ENCODE measurements at places on chromosomes 7 and 10. TPM values are rescaled to one million over a fixed set of nuclear protein-coding genes. Genes with fewer than 3 reads are reported as not detected.
A peak's percentile ranks its signal among the peaks of the same experiment; 100 is the strongest.

GRCh38 chr7:31067491-31067890, 15.4 kb downstream of the ADCYAP1R1 start:
- no peaks in the 10 kb centered on the region for H3K36me3 ChIP-seq
- no peak for DNase-seq
- no peak overlapping the region for H3K27ac ChIP-seq

DNA sequence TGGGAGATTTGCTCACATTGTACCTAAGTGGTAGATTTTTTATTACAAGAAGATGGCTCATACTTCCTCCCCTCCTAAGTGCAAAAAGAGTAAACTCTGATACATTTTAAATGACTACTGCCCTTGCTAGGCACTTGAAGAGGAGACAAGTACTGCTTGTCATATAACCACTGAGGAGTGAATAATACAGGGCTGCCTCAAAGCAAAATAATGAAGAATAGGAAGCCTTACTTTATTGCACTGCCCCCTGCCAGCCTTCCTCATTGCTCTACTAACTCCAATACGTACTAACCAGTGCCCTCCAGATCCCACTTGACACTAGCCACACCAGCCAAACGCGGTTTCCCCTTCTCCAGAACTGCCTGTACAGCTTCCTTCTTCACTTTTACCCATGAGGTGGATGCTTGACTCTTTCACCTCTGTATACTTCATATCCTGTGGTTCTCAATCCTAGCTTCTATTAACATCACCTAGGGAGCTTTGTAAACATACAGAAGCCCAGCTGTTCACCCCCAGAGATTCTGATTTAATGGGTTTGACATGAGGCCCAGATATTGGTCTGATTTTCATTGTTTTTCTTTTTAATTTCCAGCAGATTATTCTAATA, 11.7 kb upstream of the MTERF1 start:
- H3K36me3 ChIP-seq = peaks cover 3% of the 10 kb centered on the region
- no peak overlapping the region for H3K4me3 ChIP-seq
- H3K27me3 ChIP-seq = peaks cover 10% of the 10 kb centered on the region

GRCh38 chr10:72275351-72276012, 1.8 kb downstream of the DDIT4 start:
- peaks cover 41% of the 10 kb centered on the region for H3K36me3 ChIP-seq
- H3K4me1 ChIP-seq = peaks cover 46% of the 10 kb centered on the region
- H3K4me3 ChIP-seq = peak overlapping the region; percentile 99

- no peak overlapping the region for H3K27ac ChIP-seq
- peaks cover 1% of the 10 kb centered on the region for H3K4me1 ChIP-seq
- DNase-seq = no peak
- H3K27me3 ChIP-seq = peaks cover 4% of the 10 kb centered on the region
- H3K36me3 ChIP-seq = no peaks in the 10 kb centered on the region
Observed at GRCh38 chr7:144869082-144869481, 33.2 kb upstream of the TPK1 start.

DNA sequence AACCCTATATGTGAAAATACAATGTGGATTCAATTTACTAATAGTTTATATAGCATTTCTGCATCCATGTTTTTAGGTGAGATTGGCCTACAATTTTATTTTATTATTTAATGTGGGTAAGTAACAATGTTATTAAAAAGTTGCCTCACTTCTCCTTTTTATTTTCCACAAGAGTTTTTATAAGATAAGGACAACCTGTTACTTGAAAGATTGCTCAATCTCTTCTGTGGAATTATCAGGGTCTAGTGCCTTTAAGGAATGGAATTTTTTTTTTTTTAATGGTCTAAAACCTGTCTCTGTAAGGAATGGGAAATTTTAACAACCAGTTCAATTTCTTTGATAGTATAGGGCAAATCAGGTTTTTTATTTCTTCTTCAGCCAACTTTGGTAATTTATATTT, 53.9 kb upstream of the RAB18 start:
- no peaks in the 10 kb centered on the region for H3K36me3 ChIP-seq
- no peak for DNase-seq
- no peak overlapping the region for H3K4me3 ChIP-seq
- H3K4me1 ChIP-seq = peaks cover 4% of the 10 kb centered on the region
- no peak overlapping the region for H3K27ac ChIP-seq

DNA sequence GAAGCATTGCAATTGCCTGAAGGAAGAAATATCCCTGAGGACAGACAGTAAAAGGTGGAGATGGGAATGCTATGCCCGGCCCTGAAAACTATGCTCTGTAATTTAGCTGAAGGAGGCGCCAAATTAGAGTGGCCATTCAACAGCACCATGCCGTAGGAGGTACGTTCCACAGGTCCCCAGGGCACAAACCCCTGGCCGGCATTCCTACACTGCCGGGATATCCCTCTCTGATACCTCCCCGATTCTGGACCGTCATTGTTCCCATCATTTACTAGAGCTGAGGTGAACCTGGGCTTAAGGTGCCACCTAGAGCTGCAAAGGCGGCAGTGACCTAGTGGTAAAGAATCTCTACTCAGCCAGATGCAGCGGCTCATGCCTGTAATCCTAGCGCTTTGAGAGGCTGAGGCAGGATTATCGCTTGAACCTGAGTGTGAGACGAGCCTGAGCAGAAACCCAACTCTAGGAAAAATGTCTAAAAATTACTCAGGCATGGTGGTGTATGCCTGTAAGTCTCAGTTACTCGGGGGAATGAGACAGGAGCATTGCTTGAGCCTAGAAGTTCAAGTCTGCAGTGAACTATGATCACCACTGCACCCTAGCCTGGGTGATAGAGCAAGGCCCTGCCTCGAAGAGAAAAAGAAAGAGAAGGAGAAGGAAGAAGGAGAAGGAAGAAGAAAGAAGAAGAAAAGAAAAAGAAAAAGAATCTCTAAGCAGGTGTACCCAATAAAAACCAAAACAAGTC, 53.0 kb upstream of the TNKS2 start:
- no peak overlapping the region for H3K4me3 ChIP-seq
- no peak for DNase-seq

GRCh38 chr7:12623885-12624498, 53.5 kb downstream of the SCIN start:
- no peak for DNase-seq
- no peak overlapping the region for H3K27ac ChIP-seq
- no peak overlapping the region for H3K4me3 ChIP-seq
- peaks cover 6% of the 10 kb centered on the region for H3K4me1 ChIP-seq

DNA sequence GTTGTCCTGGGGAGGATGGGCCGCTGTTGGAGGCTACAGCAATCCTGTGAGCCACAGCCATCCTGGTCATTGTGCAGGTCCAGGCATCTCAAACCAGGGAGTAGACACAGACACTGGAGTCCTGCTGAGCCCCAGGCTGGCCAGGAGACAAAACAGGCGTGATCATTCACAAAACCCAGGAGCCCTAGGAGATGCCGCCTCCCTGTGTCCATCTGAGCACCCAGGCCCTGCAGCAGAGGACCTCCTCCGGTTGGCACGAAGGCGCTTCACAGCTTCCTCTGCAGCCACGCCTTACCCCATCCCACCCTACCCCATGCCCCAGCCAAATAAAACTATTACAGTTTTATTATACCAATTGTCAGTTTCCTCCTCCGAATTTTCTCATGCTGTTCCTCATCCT, 183.6 kb downstream of the PLXNA4 start:
- no peaks in the 10 kb centered on the region for H3K36me3 ChIP-seq
- H3K27ac ChIP-seq = no peak overlapping the region
- no peak for DNase-seq
- H3K4me3 ChIP-seq = no peak overlapping the region
- no peaks in the 10 kb centered on the region for H3K4me1 ChIP-seq

- peaks cover 14% of the 10 kb centered on the region for H3K4me1 ChIP-seq
- H3K27me3 ChIP-seq = peaks cover 11% of the 10 kb centered on the region
- peak overlapping the region; percentile 90 for H3K27ac ChIP-seq
- no peak overlapping the region for H3K4me3 ChIP-seq
- H3K36me3 ChIP-seq = peaks cover 8% of the 10 kb centered on the region
Observed at GRCh38 chr7:157932498-157933218, 595.9 kb downstream of the DNAJB6 start.

- no peak overlapping the region for H3K4me3 ChIP-seq
- H3K27me3 ChIP-seq = no peaks in the 10 kb centered on the region
- DNase-seq = peak; percentile 57
- H3K27ac ChIP-seq = no peak overlapping the region
- peaks cover 3% of the 10 kb centered on the region for H3K4me1 ChIP-seq
Observed at GRCh38 chr10:70925377-70926225, 37.2 kb upstream of the PCBD1 start.

GRCh38 chr10:75352650-75353049, 48.9 kb downstream of the ZNF503 start:
- H3K4me1 ChIP-seq = no peaks in the 10 kb centered on the region
- H3K36me3 ChIP-seq = no peaks in the 10 kb centered on the region
- no peak for DNase-seq
- H3K27ac ChIP-seq = no peak overlapping the region

- no peak overlapping the region for H3K4me3 ChIP-seq
- no peak overlapping the region for H3K27ac ChIP-seq
Observed at GRCh38 chr10:14385596-14386593, 55.2 kb upstream of the FRMD4A start.

GRCh38 chr7:43439631-43440401, 143.1 kb upstream of the STK17A start:
- H3K4me3 ChIP-seq = no peak overlapping the region
- H3K27me3 ChIP-seq = peaks cover 15% of the 10 kb centered on the region
- H3K4me1 ChIP-seq = peaks cover 8% of the 10 kb centered on the region

- H3K36me3 ChIP-seq = peaks cover 11% of the 10 kb centered on the region
- H3K27ac ChIP-seq = no peak overlapping the region
- H3K4me3 ChIP-seq = no peak overlapping the region
- peaks cover 21% of the 10 kb centered on the region for H3K4me1 ChIP-seq
Observed at GRCh38 chr7:130454959-130455358, 14.1 kb upstream of the CEP41 start.

GRCh38 chr7:110839866-110840265, 251.1 kb upstream of the LRRN3 start:
- no peak overlapping the region for H3K4me3 ChIP-seq
- H3K27me3 ChIP-seq = no peaks in the 10 kb centered on the region
- DNase-seq = no peak
- peaks cover 12% of the 10 kb centered on the region for H3K4me1 ChIP-seq

DNA sequence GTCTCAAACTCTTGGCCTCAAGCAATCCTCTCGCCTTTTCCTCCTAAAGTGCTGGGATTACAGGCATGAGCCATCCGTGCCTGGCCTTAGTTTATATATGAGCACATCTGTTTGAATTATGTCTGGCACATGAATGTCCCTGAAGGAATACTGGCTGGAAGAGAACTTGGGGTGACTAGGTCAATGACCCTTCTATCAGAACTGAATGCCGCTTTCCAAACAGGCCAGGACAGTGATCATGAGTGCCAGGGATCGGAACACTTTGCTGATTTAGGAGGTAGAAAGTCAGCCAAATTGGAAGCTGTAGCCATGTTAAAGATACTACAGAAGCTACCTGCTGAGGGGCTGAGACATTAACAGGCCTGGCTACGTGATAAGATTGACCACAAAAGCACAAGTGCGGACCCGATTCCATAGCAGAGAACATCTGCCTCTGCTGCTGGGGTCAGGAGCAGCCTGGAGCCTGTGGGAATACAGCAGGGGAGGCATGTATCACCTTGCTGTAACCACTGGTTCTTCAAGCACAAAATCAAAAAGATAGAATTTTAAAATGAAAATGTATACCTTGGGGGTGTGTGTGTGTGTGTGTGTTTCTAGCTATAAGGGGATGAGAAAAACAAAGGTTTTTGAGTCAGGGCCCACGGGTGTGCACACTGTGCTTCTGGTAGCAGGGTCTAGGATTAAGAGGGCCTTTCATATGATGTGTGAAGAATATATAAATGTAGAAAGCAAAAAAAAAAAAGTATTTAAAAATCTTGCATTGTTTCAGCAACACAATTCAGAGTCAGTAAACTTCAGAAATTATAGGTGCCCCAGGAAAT, 293.7 kb downstream of the BBS9 start:
- H3K4me3 ChIP-seq = no peak overlapping the region
- H3K36me3 ChIP-seq = no peaks in the 10 kb centered on the region
- no peak overlapping the region for H3K27ac ChIP-seq

- H3K27ac ChIP-seq = no peak overlapping the region
- H3K27me3 ChIP-seq = no peaks in the 10 kb centered on the region
- no peaks in the 10 kb centered on the region for H3K4me1 ChIP-seq
- no peaks in the 10 kb centered on the region for H3K36me3 ChIP-seq
- no peak overlapping the region for H3K4me3 ChIP-seq
Observed at GRCh38 chr7:91596287-91596686, 284.2 kb downstream of the MTERF1 start.

- no peak overlapping the region for H3K4me3 ChIP-seq
- peaks cover 15% of the 10 kb centered on the region for H3K27me3 ChIP-seq
- no peak overlapping the region for H3K27ac ChIP-seq
- no peaks in the 10 kb centered on the region for H3K36me3 ChIP-seq
- DNase-seq = no peak
- H3K4me1 ChIP-seq = peaks cover under 1% of the 10 kb centered on the region
Observed at GRCh38 chr7:26043801-26044200, 108.2 kb upstream of the NFE2L3 start.

DNA sequence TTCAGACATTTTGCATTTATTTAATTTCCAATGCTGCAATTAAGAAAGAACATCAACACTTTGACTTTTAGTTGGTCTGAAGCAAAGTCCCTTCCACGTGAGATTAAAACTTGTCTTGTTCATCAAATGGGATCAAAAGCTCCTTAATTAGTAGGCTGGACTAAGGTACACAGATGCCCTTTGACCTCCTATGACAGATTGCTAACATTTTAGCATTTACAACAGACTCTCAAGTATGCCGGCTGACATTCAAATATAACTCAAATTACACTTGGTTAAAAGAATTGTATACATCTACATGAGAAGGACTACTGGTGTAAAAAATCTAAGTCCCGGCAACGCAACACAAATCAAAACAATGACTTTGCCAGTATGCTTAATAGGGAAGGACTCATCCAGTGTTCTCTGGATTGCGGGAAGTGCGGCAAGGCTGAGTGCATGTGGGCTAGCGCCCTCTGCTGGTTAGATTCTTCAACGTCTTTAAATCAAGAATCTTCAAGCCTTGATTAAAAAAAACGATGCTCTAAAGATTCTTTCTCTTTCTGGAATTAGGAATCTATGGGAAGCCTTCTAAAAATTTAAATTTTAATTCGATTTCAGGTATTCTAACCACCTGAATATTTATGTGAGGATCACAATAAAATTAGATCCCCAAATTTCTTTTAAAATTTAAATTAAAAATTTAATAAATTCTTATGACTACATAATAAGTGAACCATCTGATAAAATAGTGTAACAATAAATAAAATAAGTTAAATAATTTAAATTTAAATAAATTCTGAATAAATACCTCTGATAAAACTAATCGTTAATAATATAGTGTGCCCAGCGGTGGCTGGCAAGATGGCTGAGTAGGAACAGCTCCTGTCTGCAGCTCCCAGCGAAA, 444.7 kb downstream of the DGKB start:
- H3K27ac ChIP-seq = no peak overlapping the region
- DNase-seq = peak; percentile 17
- no peaks in the 10 kb centered on the region for H3K36me3 ChIP-seq
- no peak overlapping the region for H3K4me3 ChIP-seq
- H3K27me3 ChIP-seq = no peaks in the 10 kb centered on the region

GRCh38 chr10:109343293-109343692, 580.0 kb downstream of the XPNPEP1 start:
- DNase-seq = no peak
- no peaks in the 10 kb centered on the region for H3K36me3 ChIP-seq
- no peaks in the 10 kb centered on the region for H3K4me1 ChIP-seq
- no peaks in the 10 kb centered on the region for H3K27me3 ChIP-seq

Gene CPVL
- not detected for total RNA-seq

Gene SPDYE8
- total RNA-seq = not detected

Gene LEP
- not detected for total RNA-seq

Gene PPRC1
- total RNA-seq = 104 TPM

Gene BMPER
- total RNA-seq = not detected

Gene NME8
- not detected for total RNA-seq

Gene SLC29A4
- total RNA-seq = 1.4 TPM

Gene HMX2
- not detected for total RNA-seq

Gene PLEKHS1
- total RNA-seq = 0.24 TPM

Gene ANK3
- 1.3 TPM for total RNA-seq

Gene DYDC2
- 0.42 TPM for total RNA-seq

Data from activated naive CD8-positive, alpha-beta T cell treated with anti-CD3 and anti-CD28 coated beads for 36 hours (primary cell).